ENCODE measurements at places on chromosomes 2 and 18.

DNA sequence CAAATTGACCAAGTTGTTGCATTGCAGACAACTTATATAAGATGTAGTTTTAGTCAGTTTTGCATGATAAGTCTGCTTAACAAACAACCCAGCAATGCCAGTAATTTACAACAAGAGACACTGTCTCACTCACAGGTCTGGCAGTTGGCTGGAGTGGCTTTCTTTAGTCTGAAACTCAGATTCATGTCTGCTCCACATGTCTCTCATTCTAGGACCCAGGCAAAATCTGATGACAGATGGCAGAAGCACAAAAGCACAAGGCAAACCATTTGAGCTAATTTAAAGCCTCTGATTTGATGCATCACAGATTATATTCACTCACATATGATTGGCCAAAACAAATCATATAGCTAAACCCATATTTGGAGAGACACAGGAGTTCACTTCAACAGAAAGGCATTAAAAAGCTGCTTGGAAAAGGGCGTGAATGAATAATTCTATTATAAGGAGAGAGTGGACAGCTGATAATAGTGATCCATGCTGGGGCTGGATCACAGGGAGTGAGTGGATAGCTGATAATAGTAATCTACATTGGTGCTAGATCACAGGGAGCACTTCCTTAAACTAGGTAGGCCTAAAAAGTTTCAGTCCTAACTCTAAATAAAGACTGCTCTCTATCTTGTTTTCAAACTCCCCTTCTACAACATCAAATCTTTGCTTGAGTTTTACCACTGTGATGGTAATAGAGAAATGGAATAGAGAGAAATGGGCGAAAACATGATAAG is 593.2 kb upstream of the ZNF804A start:
- DNase-seq, result no peak

- no peak for DNase-seq
Observed at GRCh38 chr2:173346035-173346434, 8.6 kb upstream of the CDCA7 start.

DNA sequence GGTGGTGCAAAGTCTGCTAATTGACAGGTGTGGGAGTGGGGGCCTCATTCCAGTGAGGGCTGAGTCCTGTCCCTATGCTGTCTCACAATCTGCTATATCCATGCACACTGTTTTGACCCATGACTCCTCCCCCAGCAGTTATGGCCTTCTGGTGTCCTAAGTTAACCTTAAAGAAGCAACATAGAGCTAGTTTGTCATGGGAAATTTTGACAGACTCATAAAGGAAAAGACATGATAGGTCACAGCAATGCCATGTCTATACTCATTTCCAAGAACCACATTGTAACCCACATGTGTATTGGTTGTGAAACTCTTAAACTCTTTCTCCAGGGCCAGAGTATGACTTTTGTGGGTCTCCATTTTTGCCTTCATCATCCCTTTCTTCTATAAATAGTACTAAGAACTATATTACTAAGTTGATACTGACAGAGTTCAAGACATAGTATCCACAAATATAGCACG is 78.2 kb upstream of the SLC1A4 start:
- DNase-seq, result no peak

- DNase-seq, result no peak
Observed at GRCh38 chr18:51192696-51193095, 4.8 kb downstream of the MEX3C start.

GRCh38 chr2:68292108-68292710 is 27.5 kb downstream of the CNRIP1 start:
- no peak for DNase-seq

DNA sequence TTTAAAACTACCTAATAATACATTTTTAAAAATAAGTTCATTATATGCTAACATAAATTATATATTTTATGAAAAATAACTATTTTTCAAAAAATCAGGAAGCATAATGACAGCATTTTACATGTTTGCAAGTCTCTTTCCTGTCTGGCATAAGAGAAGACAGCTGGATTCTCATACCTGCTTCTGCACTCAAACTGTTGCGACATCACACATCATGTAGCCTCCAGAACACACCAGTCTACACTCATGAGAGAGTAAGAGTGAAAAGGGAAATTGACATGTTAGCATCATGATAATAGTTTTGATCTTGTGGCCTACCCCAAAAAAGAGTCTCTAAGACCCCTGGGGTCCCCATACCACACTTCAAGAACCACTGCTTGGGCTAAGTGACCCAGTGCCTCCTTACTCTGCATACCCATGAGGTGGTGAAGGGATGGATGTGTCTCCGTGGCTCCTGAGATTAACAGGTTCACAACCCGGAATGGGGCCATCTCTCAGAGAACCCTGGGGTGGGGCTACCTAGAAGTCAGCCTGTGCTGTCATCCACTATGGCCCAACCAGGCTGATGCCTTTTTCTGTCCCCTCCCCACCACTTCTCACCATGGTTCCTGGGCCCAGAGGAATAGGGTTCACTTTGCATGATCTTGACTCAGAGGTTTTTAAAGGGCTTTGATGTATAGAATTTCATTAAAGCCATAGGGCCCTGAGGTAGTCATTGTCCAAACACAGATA is 102.6 kb upstream of the DAPL1 start:
- DNase-seq, result no peak

All from ecto neural progenitor cell (in vitro differentiated cells).